Endothelial cell of umbilical vein (primary cell): ENCODE measurements at places on chromosomes 12 and 14. TPM values are rescaled to one million over a fixed set of nuclear protein-coding genes. Genes with fewer than 3 reads are reported as not detected.
A peak's percentile ranks its signal among the peaks of the same experiment; 100 is the strongest.

Gene ARHGEF40
- total RNA-seq = 1.9 and 2.6 TPM in 2 replicates

Gene FAM90A1
- not detected in 2 replicates for total RNA-seq

GRCh38 chr12:129071362-129071761 lies 218.1 kb downstream of the GLT1D1 start:
- no peak for DNase-seq

DNA sequence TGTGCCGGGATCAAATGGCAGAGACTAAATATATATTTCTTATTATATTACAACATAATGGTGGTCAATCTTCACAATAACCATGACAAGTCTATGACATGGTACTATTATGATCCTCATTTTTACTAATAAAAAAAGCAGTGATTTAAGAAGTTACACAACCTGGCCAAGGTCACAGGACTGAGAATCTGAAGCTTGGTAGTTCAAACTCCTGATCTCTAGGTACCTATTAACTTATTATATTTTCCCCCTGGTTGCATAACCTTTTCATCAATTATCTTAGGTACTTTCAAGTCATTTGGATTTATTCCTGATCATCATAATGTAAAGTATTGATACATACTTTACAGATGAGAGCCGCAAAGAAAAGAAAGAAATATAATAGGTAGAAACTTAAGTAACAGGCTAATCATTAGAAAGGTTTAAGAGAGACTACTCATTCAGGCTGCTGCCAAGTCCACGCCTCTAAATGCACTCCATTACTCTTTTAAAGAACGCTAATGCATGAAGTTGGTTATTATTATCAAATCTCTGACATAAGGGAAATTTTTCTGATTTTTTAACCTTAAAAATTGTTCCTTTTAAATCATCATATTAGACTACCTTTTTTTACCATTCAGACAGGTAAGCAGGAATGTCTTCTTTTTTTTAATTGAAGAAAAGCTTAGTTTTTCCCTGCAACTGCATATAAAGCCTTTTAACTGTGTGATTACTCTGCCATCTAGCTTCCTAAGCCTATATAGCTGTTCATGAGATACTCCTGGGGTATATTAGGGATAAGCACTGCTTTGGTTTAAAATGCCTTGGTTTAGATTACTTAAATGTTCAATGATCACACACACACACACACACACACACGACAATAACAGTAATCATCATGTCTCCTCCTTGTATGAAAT lies 35.6 kb downstream of the RPS29 start:
- peak; percentile 31 for DNase-seq

- peak; percentile 13 for DNase-seq
Observed at GRCh38 chr12:103571286-103571685, 15.8 kb upstream of the STAB2 start.

- no peak for DNase-seq
Observed at GRCh38 chr14:30185832-30186231, 258.2 kb upstream of the PRKD1 start.

Gene OLR1
- not detected in 2 replicates for total RNA-seq

Gene TNFAIP2
- total RNA-seq = 31.6 and 37.5 TPM in 2 replicates

Gene TPPP2
- total RNA-seq = not detected in 2 replicates

Gene PRB4
- not detected in 2 replicates for total RNA-seq

DNA sequence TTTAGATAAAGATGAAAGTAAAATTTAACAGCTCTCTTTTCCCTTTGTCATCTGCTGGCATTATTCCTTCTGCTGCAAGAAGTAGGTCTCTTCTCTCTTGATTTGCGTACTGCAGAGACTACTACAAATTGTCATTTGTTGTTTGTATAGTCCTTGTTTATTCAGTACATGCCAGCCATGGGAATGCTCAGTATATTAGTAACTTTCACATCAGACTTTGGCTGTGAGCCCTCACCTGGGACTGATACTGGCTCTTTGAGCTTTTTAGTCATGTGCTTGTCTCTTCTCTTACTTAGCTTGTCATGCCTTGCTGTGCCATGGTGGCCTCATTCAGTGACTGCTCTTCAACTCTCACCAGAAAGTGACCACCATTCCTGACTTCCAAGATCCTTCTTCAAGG lies 169.8 kb downstream of the PRKCH start:
- peak; percentile 39 for DNase-seq

- DNase-seq = no peak
Observed at GRCh38 chr12:26058818-26059217, 66.0 kb downstream of the BHLHE41 start.

GRCh38 chr12:69630191-69630590 lies 19.5 kb upstream of the LRRC10 start:
- DNase-seq = no peak

Gene PRH2
- total RNA-seq = not detected in 2 replicates

Gene TSPAN19
- total RNA-seq = not detected in 2 replicates

Gene RPS6KL1
- 23.8 and 25.6 TPM in 2 replicates for total RNA-seq

Gene PYGL
- 45.7 and 46.6 TPM in 2 replicates for total RNA-seq

GRCh38 chr14:85223667-85224066 lies 306.3 kb upstream of the FLRT2 start:
- DNase-seq = no peak

DNA sequence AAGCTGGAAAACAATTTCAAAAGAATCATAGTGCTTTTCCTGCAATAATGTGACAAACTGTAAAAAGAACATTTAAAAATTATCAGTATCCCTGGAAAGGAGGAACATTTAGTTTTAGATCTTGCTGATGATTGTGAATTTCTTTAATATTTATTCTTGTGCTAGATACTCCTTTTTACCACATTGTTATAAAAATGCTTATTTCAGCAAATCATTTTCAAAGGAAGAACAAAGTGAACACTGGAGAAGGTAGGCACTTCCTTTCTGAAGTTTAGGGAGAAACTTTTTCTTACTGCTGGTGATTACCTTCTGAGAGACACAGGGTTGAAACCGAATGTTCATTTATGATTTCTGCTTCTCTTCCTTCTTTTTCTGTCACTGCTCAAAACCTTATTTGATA lies 45.1 kb upstream of the C12orf75 start:
- no peak for DNase-seq

Gene TAS2R42
- total RNA-seq = not detected in 2 replicates

DNA sequence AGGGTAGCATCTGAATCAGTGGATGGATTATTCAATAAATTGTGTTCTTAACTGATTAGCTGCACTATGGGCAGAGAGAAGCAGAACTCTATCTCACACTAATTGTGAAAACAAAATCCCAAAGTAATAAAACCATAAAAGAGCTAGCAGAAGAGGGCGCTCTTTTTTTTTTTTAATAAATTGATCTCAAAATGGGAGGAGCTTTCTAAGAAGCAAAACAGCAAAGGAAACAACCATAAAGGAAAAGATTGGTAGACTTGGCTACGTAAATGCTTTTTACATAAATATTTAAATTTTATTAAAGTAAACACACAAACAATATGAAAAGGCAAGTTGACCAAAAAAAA lies 1.5 kb upstream of the TM7SF3 start:
- DNase-seq = peak; percentile 60

- DNase-seq = peak; percentile 72
Observed at GRCh38 chr14:76953311-76953945, 75.1 kb downstream of the IRF2BPL start.

Gene TRHDE
- not detected in 2 replicates for total RNA-seq

Gene TRMT5
- total RNA-seq = 12.6 and 13.5 TPM in 2 replicates

DNA sequence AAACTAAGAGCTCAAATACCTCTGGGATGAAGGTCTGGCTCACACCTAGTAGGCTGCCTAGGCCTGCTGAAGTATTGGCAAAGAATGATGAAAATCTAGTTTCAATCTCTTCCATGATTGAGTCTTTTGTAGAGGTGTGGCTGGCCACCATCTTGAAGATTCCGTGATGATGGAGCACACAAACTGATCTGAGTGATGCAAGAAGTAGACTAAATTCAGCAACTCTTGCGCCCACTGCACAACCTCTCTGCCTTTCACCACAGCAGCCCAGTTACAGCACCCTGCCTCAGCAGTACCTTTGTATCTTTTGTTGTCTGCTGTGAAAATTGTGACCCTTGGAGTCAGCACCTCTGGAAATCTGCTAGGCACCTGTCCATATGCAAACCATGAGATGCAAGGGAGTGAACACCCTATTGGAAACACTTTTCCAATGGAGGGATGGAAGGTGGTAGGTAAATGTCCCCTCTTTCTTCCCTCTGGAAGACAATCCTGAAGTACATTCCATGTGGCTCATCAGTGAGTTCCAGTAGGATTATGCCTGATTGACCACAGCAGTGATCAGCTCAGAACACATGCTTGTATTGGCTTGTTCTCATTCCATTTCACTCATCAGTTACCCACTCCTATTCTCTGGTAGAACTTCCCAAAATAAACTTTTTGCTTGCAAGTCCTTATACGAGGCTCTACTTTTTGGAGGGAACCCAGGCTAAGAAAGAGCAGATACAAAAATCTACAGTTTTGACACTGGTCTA lies 58.6 kb downstream of the BTBD7 start:
- DNase-seq = no peak

DNA sequence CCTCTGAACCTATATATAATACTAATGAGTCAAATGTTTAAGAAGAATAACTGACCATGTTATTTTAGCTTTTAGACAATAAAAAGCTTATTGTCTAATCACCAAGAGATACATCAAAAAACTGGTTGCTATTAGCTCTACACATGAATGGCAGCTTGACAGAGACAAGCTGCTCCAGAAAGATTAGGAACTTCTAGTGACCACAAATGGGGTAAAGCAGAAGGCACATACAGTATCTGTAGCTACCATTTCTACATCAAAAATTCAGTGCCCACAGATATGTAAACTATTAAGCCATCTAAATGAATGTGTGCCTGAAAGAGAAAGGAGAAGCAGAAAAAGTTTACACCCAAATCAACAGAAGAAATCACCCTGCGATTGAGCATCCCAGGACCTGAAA lies 2.4 kb downstream of the AREL1 start:
- DNase-seq = no peak

GRCh38 chr14:99072956-99073355 lies 199.0 kb downstream of the BCL11B start:
- no peak for DNase-seq

Gene ELK3
- total RNA-seq = 128 and 132 TPM in 2 replicates

DNA sequence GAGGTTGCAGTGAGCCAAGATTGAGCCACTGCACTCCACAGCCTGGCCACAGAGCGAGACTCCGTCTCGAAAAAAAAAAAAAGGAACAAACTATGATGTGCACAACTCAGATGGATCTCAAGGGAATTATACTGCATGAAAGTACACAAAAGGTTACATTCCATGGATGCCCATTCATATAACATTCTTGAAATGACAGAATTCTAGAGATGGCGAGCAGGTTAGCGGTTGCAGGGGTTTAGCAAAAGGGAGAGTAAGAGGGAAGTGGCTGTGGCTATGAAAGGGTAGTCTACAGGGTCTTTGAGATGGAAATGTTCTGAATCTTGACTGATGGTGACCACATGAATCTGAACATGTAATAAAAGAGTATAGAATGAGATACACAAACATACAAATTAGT lies 49.7 kb downstream of the CKB start:
- DNase-seq = no peak

Gene KCNMB4
- total RNA-seq = 0.97 and 2.1 TPM in 2 replicates

Gene SSPN
- total RNA-seq = 0.65 and 2.1 TPM in 2 replicates

DNA sequence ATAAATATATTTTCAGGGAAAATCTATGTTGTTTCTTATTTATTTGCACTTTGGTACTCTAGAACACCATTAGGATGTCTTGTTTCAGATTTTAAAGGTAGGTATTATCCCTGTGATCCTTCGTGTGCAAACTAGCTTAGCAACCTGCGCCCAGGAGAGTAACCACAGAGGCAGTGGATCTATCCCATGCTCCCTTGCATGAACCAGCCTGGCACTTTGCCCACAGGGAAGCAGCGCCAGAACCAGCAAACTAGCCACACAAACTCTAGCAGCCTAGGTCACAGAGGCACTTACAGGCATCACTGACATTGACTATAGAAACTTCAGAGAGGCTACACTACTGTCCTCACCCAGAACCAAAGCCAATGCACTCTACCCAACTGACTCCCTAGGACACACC lies 76.1 kb downstream of the TSHR start:
- DNase-seq = no peak

GRCh38 chr12:47302111-47302671 lies 222.4 kb upstream of the AMIGO2 start:
- DNase-seq = no peak

- DNase-seq = no peak
Observed at GRCh38 chr12:2940564-2940963, 18.6 kb upstream of the TEAD4 start.

DNA sequence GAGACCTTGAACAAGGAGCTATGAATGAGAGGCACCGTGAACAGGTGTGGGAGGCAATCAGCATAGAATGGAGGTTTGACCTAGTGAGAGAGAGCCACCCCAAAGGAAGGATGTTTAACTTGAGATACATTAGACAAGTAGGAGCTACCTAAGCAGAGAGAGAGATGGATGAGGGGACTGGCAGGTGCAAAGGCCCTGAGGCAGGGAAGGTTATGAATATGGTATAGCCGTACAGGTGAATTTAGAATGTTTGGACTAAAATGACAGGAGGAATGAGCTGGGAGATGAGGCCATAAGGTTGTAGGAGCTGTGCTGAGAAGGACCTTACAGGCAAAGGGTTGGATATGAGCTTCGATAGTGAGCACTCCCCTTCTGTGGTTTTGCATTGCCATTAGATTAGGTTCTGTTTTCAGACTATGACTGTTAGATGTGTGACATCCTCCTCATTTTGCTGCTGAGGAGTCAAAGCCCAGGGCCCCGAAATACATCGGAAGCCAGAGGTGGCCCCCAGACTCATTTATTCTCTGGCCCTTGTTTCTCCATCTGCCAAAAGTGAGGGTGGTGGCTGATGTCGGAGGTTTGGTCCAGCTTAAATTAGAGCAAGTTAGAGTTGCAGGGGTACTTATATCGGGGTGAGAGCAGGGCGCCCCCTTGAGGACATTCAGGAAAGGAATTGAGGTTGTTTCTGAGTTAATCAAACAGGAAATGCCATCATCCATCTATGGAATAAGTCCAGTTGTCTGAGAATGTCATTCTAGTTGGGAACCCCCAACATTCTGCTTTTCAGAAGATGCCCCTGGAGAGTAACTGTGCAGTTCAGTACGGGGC lies 29.4 kb downstream of the SLC24A4 start:
- no peak for DNase-seq

- DNase-seq = no peak
Observed at GRCh38 chr14:72855913-72856312, 38.0 kb downstream of the DPF3 start.

GRCh38 chr12:25896981-25897380 lies 61.5 kb upstream of the RASSF8 start:
- DNase-seq = no peak

DNA sequence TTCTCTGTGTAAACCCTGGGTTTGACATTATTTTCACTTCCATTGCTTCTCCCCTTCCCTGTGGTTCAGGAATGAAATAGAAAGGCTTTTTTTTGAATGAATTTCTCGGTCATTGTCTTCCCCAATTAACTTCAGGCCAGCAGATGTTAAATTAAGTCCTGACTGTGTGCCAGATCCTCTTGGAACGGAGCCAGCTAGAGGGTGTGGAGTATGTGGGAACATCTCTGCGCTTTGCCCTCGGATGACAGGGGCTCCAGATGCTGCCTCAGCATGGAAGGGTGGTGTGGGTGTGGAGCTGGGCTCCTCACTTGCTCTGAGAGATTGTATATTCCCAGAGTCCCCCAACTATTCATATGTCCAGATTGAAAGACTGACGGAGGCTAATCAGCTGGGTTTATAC lies 13.1 kb downstream of the KRT85 start:
- DNase-seq = no peak
